ENCODE measurements at places on chromosomes 1 and 21. TPM values are rescaled to one million over a fixed set of nuclear protein-coding genes. Genes with fewer than 3 reads are reported as not detected.

NIBAN1 gene
- 19.6 TPM for total RNA-seq

DNA sequence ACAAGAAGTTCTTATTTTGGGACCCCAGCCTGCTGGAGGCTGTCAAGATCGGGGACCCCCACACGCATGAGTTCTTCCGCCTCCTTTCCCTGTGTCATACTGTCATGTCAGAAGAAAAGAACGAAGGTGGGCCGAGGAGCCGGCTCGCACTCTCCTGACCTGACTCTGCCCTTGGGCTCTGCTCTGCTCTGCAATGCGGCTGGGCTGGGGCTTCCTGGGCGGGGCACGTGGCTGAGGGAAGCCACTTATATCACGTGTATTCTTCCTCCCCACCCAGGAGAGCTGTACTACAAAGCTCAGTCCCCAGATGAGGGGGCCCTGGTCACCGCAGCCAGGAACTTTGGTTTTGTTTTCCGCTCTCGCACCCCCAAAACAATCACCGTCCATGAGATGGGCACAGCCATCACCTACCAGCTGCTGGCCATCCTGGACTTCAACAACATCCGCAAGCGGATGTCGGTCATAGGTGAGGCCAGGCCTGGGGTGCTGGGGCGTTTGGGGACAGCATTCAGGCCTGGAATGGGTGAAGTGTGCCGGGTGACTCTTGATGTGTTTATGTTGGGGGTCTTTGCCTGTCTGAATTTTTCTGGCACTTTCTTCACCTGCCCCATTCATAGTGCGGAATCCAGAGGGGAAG, 17.6 kb downstream of the ATP8B2 start:
- peaks cover 96% of the 10 kb centered on the region for H3K36me3 ChIP-seq
- DNase-seq = no peak
- H3K4me3 ChIP-seq = no peak overlapping the region
- no peaks in the 10 kb centered on the region for H3K4me1 ChIP-seq
- no peaks in the 10 kb centered on the region for H3K27me3 ChIP-seq
- no peak overlapping the region for H3K27ac ChIP-seq

DNA sequence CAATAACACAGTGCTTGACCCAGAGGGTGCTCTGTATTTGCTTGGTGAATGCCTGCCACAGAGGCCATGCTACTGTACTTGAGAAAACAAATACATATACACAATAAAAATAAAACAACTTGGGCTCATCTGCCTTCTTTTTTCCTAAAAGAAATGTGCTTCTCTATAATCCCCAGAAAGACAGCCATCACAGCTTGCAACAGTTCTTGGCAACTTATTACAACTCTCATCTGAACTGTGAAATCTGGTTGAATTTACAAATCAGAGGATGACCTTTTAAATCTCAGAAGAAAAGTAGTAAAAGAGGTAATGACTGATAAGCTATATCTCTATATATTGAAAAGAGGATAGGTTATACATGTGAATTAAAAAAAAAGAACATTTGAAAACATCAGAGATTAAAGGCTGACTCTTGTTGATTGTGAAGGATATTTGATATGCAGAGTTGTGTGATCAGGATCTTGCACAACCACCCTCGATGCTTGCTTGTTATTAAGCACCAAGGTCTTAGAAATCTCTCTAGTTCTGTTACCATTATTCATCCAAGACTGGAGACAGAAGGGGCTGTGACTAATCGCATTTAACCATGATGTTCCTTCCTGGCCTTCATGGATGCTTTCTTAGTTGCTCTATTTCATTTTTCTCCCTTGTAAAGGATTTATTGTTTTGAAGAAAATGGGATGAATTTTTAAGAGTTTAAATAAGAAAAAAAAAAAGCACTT, 213.4 kb downstream of the APP start:
- DNase-seq = no peak
- no peak overlapping the region for H3K27ac ChIP-seq
- no peak overlapping the region for H3K4me3 ChIP-seq
- no peaks in the 10 kb centered on the region for H3K27me3 ChIP-seq

- no peaks in the 10 kb centered on the region for H3K4me1 ChIP-seq
- DNase-seq = no peak
- H3K36me3 ChIP-seq = no peaks in the 10 kb centered on the region
- H3K4me3 ChIP-seq = no peak overlapping the region
Observed at GRCh38 chr1:101526813-101527212, 290.0 kb downstream of the S1PR1 start.

GRCh38 chr1:14380408-14380807, 218.1 kb upstream of the KAZN start:
- no peak for DNase-seq
- no peak overlapping the region for H3K4me3 ChIP-seq
- H3K27me3 ChIP-seq = no peaks in the 10 kb centered on the region
- H3K27ac ChIP-seq = no peak overlapping the region
- no peaks in the 10 kb centered on the region for H3K4me1 ChIP-seq
- H3K36me3 ChIP-seq = no peaks in the 10 kb centered on the region

NKAIN1 gene
- 8.8 TPM for total RNA-seq

LCE1D gene
- not detected for total RNA-seq

Measured in spinal cord (tissue), 10 donors.